CD4-positive, alpha-beta T cell treated with Interleukin-15 for 4 hours (primary cell): ENCODE measurements at places on chromosomes 2 and 18.

GRCh38 chr18:42141439-42141838 lies 186.4 kb downstream of the PIK3C3 start:
- no peak for DNase-seq

- no peak for DNase-seq
Observed at GRCh38 chr2:16707014-16707623, 41.5 kb upstream of the CYRIA start.

GRCh38 chr2:139916822-139917221 lies 1136.6 kb upstream of the NXPH2 start:
- no peak for DNase-seq

GRCh38 chr2:174331595-174332216 lies 3.0 kb upstream of the SP9 start:
- no peak for DNase-seq

GRCh38 chr18:12420821-12421421 lies 13.2 kb downstream of the PRELID3A start:
- no peak for DNase-seq

DNA sequence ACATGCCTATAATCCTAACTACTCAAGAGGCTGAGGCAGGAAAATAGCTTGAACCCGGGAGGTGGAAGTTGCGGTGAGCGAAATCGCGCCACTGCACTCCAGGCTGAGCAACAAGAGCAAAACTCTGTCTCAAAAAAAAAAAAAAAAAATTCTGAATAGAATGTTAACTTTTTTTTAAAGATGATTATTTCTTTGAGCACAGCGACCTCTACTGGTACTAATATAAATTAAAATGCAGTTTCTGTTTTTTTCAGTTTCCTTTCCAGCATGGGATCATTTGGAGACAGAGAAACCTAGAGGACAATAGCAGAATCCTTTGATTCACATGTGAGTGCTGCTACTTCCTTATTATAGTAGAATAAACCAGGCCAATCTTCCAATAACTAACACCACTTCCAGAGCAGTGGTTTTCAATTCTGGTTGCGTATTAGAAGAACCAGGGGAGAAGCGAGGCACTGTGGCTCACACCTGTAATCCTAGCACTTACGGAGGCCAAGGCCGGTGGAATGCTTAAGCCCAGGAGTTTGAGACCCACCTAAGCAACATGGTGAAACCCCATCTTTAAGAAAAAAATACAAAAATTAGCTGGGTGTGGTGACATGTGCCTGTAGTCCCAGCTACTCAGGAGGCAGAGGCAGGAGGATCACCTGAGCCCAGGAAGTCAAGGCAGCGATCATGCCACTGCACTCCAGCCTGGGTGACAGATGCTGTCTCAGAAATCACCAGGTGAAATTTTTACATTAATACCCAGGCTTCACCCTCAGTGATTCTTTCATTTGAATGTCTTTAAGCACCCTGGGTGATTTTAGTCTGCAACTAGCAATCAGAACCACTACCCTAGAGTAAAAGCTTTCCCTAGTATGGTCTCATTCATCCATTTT lies 10.1 kb downstream of the SRSF7 start:
- DNase-seq: peak; percentile 53

DNA sequence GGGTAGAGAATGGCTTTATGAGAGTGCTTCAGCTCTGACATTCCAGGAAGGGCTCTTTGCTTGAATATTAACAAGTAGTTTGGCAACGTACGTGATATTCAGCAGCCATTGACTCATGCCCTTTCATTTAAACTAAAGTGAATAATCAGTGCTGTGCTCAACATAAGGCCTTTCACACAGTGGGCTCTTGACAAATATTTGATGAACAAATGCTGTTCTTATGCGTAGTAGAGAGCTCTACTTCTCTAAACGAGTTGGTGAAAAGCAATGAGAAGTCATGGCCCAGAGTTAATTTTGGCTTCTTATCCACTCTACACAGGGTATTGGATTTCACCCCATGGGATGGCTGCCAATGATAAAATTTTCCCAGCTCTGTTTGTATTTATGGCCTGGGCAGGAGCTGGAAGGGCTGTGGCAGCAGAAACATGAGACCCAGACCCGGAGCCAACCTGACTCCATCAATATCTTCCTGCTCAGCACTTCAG lies 338.9 kb downstream of the CCDC85A start:
- no peak for DNase-seq

DNA sequence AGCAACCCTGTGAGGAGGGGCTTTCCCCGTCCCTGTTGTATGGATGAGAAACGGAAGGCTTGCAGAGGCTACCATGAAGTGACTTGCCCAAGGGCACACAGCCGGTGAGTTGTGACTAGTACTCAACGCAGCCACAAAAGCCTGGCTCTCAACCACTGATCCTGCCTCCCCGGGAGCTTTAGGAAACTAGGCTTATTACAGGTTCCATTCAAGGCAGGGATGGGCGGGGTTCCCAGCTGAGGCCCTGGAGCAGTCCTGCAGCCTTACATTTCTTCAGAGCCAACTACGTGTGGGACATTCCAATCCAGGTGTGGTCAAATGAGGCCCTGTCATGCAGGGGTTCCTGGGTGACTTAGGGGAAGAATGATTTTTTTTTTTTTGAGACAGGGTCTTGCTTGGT lies 59.6 kb downstream of the MEX3C start:
- DNase-seq: no peak
